Choroid plexus epithelial cell (primary cell): ENCODE measurements at places on chromosomes 11 and 22.

DNA sequence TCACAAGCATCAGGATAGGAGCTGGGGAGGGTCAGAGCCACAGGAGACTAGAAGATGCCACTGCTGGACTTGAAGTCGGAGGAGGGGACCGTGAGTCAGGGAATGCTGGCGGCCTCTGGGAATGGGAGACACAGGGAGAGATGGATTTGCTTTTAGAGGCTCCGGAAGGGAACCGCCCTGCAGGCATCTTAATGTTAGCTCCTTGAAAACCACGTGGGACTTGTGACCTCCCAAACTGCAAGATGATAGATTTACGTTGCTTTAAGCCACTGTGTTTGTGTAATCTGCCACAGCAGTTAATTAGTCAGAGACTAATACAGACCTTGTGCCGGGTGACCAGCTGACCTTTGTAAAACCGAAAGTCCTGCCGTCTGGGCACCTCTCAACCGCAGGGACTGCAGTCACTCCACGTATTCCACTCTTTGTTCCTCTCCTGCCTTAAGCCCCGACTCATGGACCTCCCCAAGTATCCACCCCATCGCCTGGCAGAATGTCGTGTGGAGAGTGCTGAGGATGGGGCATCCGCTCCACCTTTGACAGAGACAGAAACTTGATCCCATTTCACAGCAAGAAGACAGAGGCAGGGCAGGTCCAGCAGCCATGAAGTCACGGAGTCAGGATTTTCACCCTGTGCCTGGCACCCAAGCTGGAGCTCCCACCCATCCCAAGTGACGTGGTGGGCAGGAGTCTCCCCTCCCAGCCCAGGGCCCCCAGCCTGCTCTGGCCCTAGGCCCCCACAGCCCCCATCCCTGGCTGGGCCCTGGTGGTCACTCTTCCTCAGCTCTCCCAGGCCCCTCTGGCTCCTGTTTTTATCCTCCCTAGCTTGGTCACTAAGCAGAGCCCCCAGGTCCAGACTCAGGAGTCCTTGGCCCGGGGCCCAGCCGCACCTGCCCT, 19.4 kb upstream of the CTSD start:
- peak; percentile 41 for DNase-seq

- no peak for DNase-seq
Measured at GRCh38 chr11:68194675-68195294, 18.3 kb downstream of the KMT5B start.

- peak; percentile 58 for DNase-seq
Measured at GRCh38 chr11:72039031-72039855, 40.5 kb downstream of the IL18BP start.

DNA sequence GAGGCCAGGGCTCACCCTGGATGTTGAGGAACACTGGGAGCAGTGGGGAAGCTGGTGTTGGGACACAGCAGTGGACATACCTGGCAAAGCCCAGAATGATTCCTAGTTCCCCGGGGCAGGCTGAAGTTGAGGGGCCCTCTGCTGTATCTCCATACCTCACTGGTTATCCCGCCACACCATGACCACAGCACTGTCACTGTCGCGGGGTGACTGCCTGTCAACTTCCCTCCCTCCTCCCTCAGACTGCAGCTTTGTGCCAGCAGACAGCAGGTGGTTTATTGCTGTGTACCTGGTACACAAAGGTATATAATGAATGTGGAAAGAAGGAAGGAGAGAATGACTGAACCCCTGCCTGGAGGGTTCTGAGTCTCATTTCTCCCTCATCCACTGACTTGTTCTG, 318.7 kb downstream of the TMEM135 start:
- DNase-seq, result no peak

- DNase-seq, result peak; percentile 82
Measured at GRCh38 chr11:86688398-86689179, 16.2 kb upstream of the ME3 start.

GRCh38 chr22:17881366-17881765, 107.1 kb upstream of the BID start:
- no peak for DNase-seq

DNA sequence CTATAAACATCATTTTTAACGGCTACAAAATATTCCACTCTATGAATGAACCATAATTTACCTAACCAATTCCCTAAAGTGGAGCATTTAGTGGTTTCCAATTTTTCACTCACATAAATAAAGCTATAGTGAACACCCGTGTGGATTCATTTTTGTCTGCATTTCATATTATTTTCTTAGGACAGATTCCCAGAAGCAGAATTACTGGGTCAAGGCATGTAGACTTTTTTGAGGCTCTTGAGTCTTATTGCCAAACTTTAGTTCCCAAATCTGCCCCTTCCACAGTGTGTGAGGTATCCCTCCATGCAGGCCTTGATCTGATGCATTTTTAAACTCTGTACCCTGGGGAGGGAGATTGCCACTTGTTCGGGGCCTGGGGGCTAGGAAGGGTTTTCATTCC, 198.2 kb downstream of the TENM4 start:
- DNase-seq, result peak; percentile 65

DNA sequence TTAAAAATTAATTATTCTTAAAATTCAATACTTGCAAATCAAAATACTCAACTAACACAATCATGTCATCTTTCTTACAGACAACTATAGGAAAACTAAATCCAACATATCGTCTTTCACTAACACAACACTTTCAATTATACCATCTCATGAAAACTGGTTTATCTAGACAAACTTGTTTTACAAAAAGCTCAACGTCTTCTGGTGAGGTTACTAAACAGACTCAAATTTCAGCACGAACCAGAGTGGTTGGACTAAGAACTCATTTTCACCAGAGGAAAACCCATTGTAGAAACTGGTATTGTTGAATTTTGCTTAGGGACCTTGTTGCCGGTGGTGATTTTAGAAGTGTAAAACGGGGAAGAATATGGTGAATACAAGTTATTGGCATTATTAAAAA, 52.2 kb downstream of the NUP98 start:
- DNase-seq, result no peak

- no peak for DNase-seq
Measured at GRCh38 chr22:42939451-42939881, 75.5 kb downstream of the PACSIN2 start.

GRCh38 chr22:46593996-46594946, 25.9 kb upstream of the GRAMD4 start:
- DNase-seq, result no peak

GRCh38 chr22:44449683-44450425, 48.2 kb downstream of the RTL6 start:
- DNase-seq, result no peak

DNA sequence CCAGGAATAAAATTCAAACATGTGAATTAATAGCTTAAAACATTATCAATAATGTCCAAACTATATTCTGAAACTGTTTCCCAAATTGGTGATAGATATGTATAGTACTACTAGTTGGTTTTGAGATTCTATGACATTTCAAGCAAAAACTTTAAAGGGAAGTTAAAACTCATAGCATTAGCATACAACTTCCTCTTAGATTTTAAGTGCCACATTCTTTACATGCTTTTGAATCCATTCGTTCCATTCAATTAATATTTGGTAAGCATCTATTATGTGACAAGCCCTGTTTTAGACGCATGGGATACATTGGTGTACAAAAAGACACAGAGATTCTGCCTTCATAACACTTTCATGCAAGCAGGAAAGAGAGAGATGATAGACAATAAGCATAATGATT, 8.9 kb downstream of the PATL1 start:
- no peak for DNase-seq
